ENCODE measurements at places on chromosomes 4 and X.

GRCh38 chr4:184979461-184980124 lies 38.7 kb upstream of the HELT start:
- no peak for DNase-seq

GRCh38 chr4:172962564-172963353 lies 205.9 kb upstream of the GALNT7 start:
- no peak for DNase-seq

- DNase-seq: no peak
Measured at GRCh38 chr4:2253160-2254084, 8.5 kb downstream of the MXD4 start.

DNA sequence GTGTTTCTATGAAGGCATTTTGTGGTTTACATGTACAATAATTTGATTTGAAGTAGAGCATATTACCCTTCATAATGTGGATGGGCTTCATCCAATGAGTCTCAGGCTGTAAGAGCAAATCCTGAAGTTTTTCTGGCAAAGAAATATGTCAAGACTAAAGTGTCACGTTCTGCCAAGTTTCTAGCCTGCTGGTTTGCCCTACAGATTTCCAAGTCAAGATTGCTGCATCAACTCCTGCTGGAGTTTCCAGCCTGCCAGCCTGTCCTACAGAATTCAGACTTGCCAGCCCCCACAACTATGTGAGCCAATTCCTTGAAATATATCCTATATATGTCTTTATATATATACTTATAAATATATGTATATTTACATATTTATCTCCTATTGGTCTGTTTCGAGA lies 70.0 kb upstream of the RLIM start:
- DNase-seq: no peak

DNA sequence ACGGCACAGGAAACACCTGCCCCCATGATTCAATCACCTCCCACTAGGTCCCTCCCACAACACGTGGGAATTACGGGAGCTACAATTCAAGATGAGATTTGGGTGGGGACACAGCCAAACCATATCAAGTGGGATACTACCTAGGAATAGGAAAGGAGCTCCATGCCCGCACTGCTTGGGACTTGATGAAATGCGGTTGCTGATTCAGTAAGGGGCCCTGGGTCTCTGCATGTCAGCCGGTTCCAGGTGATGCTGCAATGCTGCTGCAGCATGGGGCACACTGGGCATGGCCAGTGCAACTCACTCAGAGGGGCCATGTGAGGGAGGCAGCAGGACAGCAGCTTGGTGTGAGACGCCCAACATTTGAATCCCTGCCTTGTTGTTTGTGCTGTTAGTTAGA lies 34.0 kb upstream of the MSX1 start:
- DNase-seq: no peak

GRCh38 chr4:138632856-138633579 lies 382.6 kb upstream of the NOCT start:
- DNase-seq: no peak

DNA sequence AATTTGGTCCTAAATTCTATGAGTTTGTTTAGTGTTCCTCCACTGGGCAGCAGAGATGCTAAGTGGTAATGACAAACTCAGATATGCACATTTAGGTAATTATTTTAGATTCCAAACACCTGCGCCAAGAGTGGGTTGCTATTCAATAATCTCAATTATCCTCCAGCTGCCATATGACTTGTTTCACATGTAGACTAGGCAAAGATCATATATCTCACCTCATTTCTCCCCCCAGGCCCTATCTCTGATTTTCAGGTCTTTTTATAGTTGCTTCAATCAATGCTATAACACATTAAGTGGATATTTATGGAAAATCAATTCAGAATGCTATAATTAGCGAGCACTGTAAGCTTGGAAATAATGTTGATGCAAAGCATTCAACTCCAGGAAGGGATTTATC lies 217.6 kb downstream of the KCTD8 start:
- no peak for DNase-seq

- DNase-seq: no peak
Measured at GRCh38 chr4:182212211-182212761, 30.9 kb upstream of the TENM3 start.

GRCh38 chr4:56468097-56468422 lies 643 bp downstream of the SRP72 start:
- DNase-seq: no peak

- DNase-seq: no peak
Measured at GRCh38 chr4:163165217-163166017, 1.3 kb downstream of the NAF1 start.

DNA sequence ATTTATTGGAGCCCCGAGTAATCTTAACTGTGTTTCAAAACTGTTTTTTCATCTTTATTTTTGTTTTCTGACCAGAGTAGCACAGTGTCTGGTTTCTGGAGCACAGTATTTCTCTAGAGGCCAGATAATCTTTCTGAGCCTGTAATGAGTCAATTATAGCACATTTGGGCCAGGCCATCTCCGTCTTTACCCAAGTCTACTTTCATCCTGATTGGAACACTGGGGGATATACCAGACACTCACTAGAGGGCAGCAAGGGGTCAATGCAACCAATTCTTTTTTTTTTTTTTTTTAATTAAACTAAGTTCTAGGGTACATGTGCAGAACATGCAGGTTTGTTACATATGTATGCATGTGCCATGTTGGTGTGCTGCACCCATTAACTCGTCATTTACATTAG lies 282.0 kb downstream of the ARHGAP24 start:
- DNase-seq: no peak

DNA sequence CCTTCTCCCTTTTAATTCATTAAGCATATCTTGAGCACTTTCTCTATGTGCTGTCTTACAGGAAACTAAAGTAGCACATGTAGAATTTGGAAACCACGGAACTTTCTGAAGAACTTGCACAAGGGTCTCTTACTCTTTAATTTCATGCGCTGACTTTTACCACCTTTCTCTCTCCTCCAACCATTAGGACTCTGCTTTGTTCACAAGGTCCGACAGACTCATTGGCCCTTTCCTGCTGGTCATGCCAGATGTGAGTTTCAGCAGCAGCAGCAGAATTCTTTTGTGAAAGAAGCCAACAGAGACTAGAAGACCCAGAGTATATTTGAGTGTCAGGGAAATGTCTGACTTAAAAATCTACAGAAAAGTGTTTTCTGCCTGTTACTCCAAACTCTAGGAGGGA lies 207.1 kb downstream of the GUCY2F start:
- DNase-seq: no peak

DNA sequence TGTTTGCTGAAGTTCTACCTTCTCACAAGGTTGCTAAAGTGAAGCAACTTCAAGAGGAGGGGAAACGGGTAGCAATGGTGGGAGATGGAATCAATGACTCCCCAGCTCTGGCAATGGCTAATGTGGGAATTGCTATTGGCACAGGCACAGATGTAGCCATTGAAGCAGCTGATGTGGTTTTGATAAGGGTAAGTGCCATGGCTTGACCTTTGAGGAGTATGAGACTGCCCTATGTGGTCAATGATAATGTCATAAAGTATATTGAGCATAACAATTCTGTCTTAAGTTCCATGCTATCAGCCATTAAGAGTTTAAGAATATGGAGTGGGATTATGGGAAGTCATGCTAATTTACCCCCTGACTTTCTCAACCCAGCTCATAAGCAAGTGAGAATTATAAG lies 61.4 kb upstream of the PGK1 start:
- no peak for DNase-seq

GRCh38 chrX:64093761-64094160 lies 111.7 kb downstream of the AMER1 start:
- no peak for DNase-seq

DNA sequence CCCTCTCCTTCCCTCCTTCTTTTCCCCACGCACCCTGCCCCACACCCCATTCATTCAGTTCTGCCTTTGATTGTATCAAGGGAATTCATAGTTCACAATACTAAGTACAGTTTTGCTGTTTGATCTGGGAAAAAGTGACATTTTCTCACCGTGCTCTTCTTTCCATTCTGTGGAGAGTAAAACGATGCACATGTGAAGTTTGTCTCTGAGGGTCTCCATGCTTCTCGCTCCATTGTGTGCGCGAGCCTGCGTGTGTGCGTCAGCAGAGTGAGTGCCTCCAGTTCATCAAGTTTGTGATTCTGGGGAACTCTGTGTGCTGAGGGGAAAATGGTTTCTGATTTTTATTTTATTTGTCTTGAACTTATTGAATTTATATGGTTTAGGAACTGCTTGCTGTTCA lies 1.9 kb downstream of the STK26 start:
- no peak for DNase-seq

DNA sequence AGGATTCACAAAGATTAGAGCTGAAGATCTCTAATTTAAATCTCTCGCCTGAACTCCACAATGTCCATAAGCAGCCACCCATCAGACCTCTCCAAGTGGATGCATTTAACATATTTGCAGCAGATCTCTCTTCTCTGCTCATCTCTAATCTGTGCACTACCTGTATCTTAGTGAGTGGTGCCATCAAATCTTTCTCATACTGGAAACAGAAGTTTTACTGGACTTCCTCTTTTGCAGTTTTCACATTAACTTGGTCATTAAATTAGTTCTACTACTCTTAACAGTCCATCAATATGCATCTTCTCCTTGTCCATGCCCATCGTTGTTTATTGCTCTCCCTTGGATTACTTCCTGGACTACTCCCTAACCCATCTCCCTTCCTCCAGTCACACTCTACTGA lies 488.5 kb downstream of the IL15 start:
- no peak for DNase-seq

GRCh38 chr4:14700544-14700943 lies 301.7 kb upstream of the CPEB2 start:
- no peak for DNase-seq

DNA sequence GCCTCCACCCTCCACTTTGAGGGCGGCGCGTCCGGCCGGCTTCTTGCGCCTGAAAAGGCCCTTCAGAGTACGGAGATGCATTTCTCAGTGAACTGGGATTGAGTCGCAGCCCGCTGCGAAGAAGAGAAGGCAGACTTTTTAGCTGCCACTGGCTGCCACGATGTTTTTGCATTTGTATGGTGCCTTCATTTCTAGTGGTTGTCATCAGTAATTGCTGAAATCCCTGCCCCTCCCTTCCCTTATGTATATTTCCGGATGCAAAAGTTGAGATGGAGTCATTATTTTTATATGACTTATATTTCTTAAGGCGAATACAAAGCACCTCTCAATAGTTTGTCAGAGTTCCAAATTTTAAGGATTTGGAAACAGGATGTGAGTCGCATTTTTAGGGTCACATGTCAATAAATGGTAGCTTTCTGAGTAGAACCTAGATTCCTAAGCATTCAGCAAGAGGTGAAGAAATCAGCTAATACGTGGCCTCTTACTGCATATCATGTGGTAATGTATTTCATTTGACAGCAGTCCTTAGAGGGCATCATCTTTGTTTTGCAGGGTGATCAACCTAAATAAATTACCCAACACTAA lies 658 bp downstream of the ATP6AP2 start:
- DNase-seq: no peak

DNA sequence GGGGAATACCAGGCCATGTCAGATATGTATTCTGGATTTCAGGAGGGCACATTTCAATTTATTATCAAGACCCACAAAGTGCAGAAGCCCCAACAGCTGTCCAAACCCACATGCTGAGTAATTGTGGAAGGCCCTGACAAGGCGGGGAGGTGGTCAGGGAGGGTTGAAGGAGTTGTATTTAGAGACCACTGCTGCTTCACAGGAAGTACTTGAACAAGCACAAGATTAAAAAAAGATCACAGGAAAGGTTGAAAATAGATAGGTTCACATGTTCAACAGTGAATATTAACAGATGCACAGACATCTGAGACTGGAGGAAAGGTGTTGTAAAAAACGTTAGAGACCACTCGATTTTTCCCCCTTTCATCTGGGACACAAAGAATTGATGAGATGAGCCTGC lies 17.9 kb downstream of the ATP8A1 start:
- DNase-seq: no peak

DNA sequence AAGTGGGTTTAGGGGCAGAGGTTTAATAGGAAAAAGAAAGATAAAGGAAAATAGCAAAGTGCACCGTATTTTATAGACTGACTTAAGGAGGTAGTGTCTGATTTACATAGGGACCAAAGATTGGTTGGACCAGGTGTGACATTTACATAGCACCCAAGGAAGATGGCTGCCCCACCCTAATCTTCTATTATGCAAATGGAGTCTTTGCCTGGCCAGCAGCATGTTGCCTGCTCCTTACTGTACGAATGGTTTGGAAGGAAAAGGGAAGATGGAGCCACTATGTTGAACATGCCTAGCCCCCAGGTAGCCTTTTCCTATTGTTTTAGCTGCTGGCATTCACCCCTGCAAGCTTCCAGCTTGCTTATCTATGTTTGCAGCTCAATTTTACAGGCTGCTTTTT lies 146.2 kb upstream of the PDE5A start:
- no peak for DNase-seq

- no peak for DNase-seq
Measured at GRCh38 chrX:100296183-100296753, 113.8 kb downstream of the PCDH19 start.

- DNase-seq: no peak
Measured at GRCh38 chr4:107153956-107154355, 117.8 kb upstream of the DKK2 start.

- DNase-seq: no peak
Measured at GRCh38 chr4:119797238-119797894, 168.8 kb upstream of the PDE5A start.

DNA sequence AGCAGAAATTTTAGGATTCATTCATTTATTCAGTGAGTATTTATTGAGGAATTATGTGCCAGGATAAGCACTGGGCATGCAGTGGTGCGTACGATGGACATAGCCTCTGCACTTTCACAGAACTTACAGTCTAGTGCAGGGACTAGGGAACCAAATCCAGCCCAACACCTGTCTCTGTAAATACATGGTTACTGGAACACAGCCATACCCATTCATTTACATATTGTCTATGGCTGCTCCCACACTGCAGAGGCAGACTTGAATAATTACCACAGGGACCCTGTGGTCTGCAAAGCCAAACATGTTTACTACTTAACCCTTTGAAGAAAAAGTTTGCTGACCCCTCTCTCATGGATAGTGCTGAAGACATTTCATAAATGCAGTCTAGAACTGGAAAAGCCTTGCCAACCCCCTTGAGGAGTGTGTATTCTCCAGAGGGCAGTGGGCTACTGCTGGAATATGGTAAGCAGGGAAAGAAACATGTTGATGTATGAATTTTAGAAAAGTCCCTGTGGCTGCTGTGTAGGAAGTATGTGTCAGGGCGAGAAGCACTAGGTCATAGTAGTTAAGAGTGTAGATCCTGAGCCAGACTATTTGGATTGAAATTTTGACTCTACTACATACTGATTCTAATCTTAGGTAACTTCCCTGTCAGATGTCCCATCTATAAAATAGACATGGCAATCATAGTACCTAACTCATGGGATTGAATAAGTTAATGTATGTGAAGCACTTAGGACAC lies 75.5 kb downstream of the GALNT7 start:
- no peak for DNase-seq

- DNase-seq: no peak
Measured at GRCh38 chr4:80911458-80911857, 119.0 kb upstream of the BMP3 start.

- DNase-seq: no peak
Measured at GRCh38 chr4:41012293-41012692, 202.0 kb downstream of the APBB2 start.

- DNase-seq: no peak
Measured at GRCh38 chr4:16820329-16820728, 78.1 kb downstream of the LDB2 start.

GRCh38 chr4:40587826-40588225 lies 41.8 kb downstream of the RBM47 start:
- DNase-seq: no peak
